ENCODE measurements at places on chromosomes 11 and 22.

GRCh38 chr11:84384731-84385130 is 1098.6 kb upstream of the CCDC90B start:
- DNase-seq = no peak

DNA sequence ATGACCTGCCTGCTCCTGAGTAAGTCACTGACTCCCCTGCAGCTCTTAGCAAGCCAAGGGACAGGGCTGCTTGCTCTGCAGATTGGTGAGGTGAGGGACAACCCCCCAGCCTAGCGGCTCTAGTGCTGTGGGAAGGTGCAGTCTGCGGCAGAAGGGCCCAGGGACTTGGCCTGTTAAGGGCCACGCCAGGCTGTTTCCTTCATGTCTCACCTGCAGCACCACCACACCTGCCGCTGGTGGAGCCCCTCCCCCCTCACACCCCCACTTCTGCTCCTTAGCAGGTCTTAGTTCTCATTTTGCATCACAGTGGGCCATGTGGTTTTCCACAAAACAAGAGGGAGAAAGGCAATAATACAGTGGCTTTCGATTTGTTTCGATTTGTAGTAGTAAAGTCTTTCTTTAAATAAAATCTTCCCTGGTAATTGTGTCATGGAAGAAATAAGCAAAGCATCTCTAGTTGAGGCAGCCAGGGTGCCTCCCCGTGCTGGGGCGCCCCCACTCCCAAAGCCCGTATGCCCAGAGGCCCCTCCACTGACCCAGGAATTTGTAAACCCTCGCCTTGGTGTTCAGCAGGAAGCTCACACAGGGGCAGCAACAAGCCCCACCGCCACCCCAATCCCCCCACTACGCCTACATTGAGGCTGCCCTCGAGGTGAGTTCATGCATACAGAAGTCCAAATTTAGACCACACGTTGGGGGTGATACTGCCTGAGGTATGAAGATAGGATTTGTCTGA is 86.5 kb upstream of the CLDN5 start:
- no peak for DNase-seq

DNA sequence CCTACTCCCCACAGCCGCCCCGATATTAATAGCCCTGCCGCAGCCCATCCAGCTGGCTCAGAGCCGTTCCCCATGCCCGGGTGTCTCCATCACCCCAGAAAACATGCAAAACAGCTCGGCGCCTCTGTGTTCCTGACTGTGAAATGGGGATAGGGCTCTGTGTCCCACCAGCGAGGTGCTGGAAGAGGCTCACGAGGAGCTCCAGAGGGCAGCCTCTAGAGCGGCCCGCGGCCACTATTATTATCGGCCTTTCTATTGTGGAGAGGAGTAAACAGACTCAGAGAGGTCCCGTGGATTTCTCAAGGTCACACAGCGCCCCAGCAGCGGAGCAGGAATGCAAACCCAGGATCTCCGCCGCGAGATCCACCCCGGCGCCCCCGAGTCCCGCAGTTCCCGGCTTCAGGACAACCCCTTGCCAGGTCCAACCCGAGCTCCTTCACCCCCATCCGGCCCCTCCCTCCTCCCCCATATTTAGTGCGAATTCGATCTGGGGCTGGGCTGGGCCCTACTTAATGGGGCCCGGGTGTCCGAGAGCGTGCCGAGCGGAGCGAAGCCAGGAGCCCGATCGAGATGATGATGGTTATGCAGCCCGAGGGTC is at the start of gene ACTN3:
Gene ACTN3 (plus strand): TSS at position 536 of the 598 bp plus-strand sequence. CDS start 35 bp downstream, at position 571.
- DNase-seq = no peak

- DNase-seq = no peak
These were observed 10.9 kb upstream of the MFNG start for GRCh38 chr22:37497062-37497599.

DNA sequence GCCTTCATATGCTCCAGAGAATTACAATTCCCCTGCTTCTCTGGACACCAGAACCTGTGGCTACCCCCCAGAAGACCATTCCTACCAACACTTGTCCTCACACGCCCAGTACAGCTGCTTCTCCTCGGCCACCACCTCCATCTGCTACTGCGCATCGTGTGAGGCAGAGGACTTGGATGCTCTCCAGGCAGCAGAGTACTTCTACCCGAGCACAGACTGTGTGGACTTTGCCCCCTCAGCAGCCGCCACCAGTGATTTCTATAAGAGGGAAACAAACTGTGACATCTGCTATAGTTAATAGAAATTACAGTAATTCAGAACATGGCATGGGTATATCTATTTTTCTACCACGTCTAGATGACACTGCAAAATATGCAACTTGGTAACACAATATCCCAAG is 9.8 kb downstream of the POU2AF3 start:
- DNase-seq = no peak

DNA sequence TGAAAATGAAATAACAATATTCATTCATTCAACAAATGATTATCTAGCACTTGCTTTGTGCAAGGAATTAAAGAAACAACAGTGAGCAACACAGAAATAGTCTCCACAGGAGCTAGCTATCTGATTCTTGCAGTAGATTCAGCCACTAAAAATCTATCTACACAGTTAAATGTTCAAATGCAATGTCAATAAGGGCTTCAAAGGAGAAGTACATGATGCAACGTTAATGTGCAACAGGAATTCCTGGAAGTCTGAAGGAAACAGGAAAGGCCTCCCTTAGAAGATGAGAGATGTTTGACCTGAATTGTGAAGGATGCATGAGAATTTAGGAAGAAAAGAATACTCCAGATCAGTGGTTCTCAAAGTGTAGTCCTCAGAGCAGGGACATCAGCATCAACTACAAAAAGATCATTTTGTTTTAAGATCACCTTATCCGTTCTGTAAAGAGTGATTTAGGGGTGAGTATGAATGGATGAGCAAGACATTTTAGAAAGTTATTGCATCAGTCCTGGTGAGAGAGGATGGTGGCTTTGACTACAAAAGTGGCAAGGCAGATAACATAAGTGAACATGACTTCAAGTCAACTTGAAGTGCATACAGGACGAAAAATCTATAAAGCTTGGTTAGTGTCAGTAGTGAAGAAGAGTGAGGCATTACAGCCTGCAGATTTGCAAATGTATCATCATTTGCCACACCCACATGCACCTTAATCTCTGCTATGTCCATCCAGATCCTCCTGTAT is 96.0 kb downstream of the ETS1 start:
- no peak for DNase-seq

Data from GM18507 (cell line).